Breast epithelium (tissue), 4 donors: ENCODE measurements at places on chromosomes 6 and 20. TPM values are rescaled to one million over a fixed set of nuclear protein-coding genes. Genes with fewer than 3 reads are reported as not detected.
A peak's percentile ranks its signal among the peaks of the same experiment; 100 is the strongest.

DNA sequence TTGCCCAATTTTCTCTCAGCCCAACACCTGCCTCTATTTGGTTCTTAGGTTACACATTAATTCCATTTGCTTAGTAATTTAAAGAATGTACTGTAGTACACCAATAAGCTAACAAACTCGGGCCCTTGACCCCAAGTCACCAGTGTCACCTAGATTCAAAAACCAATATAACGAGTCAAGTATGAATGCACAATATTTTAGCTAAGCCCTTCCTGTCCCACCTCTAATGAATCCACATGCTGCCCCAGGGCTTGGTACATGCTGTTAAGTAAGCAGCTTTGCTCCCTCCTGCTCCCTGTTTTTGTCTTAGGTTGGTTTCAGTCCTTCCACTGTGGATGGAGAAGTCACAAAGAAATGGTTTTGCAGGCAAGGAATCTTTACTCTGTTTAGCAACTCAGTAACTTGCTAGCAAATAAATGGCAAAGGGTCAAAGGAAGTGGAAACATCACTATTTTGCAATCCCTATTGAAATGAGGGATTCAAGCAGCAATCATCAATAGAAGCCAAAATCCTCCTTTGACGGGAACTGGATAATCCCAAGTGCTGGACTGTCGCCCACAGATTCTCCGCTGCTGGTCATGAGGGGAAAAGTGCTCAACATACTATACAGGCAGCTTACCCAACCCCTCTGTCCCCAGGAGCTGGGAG, 5.0 kb upstream of the MPC1 start:
- no peak for DNase-seq

- no peak for DNase-seq
Measured at GRCh38 chr6:4533576-4533975, 242.6 kb upstream of the CDYL start.

- DNase-seq = no peak
Measured at GRCh38 chr20:48770700-48771442, 56.9 kb downstream of the PREX1 start.

The FKBP1C gene
- total RNA-seq = 0.33 TPM

GRCh38 chr6:47323321-47323720, 13.6 kb upstream of the TNFRSF21 start:
- no peak for DNase-seq

DNA sequence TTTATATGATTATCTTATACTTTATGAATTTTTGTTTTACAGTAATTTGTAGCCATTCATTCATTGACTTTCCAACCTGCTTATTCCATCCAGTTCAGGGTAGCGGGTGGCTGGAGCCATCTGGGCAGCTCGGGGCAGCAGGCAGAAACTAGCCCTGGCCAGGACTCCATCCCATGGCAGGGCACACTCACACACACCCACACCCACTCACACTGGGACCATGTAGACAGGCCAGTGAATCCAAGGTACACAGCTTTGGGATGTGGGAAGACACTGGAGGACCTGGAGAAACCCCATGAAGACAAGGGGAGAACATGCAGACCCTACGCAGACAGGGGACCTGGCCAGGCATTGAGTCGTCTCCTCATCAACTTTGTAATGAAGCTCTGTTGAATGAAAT, 84.8 kb downstream of the ADGRG6 start:
- no peak for DNase-seq

GRCh38 chr20:60900618-60901017, 351.4 kb upstream of the CDH4 start:
- no peak for DNase-seq

The HLA-DOA gene
- 3.3 TPM for total RNA-seq

GRCh38 chr6:50939931-50940330, 121.3 kb downstream of the TFAP2B start:
- DNase-seq = no peak

GRCh38 chr6:93787841-93788240, 368.5 kb upstream of the EPHA7 start:
- no peak for DNase-seq

GRCh38 chr6:1348675-1349074, 36.8 kb downstream of the FOXQ1 start:
- DNase-seq = no peak

- no peak for DNase-seq
Measured at GRCh38 chr20:37364013-37364926, 18.3 kb downstream of the SRC start.

The SPDEF gene
- 89.0 TPM for total RNA-seq

- no peak for DNase-seq
Measured at GRCh38 chr20:2754424-2754823, 46.0 kb downstream of the CPXM1 start.

- DNase-seq = no peak
Measured at GRCh38 chr6:27608916-27609883, 136.3 kb upstream of the ZNF184 start.

The RAB32 gene
- 36.7 TPM for total RNA-seq

GRCh38 chr6:100116411-100117194, 122.6 kb upstream of the MCHR2 start:
- DNase-seq = no peak

The MUC22 gene
- not detected for total RNA-seq

The C6orf118 gene
- not detected for total RNA-seq

- no peak for DNase-seq
Measured at GRCh38 chr6:150310539-150310938, 58.3 kb upstream of the IYD start.

The BIRC7 gene
- total RNA-seq = 0.32 TPM

The KHDC3L gene
- not detected for total RNA-seq

GRCh38 chr6:46993846-46994245, 48.3 kb downstream of the ADGRF1 start:
- DNase-seq = no peak

GRCh38 chr6:78483553-78484197, 383.7 kb upstream of the IRAK1BP1 start:
- DNase-seq = no peak

GRCh38 chr6:130020073-130020906, 1.9 kb downstream of the L3MBTL3 start:
- DNase-seq = peak; percentile 51

The CENPW gene
- not detected for total RNA-seq

DNA sequence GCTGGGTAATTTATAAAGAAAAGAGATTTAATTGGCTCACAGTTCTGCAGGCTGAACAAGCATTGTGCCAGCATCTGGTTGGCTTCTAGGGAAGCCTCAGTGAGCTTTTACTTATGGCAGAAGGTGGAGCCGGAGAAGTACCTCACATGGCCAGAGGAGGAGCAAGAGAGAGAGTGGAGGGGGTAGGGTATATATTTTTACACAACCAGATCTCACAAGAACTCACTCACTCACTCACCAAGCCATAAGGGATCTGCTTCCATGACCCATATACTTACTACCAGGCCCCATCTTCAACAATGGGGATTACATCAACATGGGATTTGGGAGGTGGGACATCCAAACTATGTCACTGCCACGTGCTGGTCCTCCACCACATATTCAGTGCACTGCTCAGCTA, 152.6 kb upstream of the PRND start:
- no peak for DNase-seq

GRCh38 chr6:138346302-138347195, 31.2 kb upstream of the SMIM28 start:
- DNase-seq = no peak

- no peak for DNase-seq
Measured at GRCh38 chr6:81761197-81761596, 8.7 kb upstream of the TENT5A start.

GRCh38 chr20:42641886-42642285, 547.8 kb downstream of the PTPRT start:
- DNase-seq = no peak

GRCh38 chr6:107977283-107977682, 19.3 kb upstream of the SEC63 start:
- DNase-seq = no peak

The SLC35D3 gene
- total RNA-seq = not detected

DNA sequence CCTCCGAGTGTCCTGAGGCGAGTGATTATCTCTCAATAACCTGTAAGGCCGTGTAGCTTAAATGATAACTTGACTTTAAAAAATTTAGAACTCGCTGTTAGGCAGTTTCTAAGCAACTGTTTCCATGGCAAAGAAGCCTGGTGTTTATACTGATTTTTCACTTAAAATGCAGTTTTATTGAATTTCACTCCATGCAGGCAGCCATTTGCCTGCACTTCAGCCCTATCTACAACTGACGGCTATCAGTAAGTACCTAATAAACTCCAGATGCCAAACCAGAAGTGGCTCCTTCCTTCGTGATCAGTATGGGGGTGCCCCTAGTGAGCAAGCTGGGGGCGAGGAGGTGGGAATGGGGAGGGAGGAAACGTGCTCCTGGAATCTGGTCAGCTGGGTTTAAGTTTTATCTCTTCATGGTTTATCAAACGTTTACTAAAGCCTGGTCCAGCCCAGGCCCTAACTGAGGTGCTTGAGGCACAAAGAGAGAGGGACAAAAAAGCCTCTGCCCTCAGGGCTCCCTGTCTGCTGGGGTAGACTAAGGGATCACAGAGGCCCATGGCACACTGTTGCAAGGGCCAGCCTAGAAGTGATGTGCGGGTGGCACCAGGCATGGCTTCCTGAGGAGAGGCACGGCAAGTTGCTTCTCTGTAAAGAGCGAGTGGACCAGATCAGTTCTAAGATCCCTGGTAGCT, 45.5 kb downstream of the TTI1 start:
- DNase-seq = no peak

- DNase-seq = no peak
Measured at GRCh38 chr6:158206740-158207421, 38.7 kb downstream of the GTF2H5 start.

DNA sequence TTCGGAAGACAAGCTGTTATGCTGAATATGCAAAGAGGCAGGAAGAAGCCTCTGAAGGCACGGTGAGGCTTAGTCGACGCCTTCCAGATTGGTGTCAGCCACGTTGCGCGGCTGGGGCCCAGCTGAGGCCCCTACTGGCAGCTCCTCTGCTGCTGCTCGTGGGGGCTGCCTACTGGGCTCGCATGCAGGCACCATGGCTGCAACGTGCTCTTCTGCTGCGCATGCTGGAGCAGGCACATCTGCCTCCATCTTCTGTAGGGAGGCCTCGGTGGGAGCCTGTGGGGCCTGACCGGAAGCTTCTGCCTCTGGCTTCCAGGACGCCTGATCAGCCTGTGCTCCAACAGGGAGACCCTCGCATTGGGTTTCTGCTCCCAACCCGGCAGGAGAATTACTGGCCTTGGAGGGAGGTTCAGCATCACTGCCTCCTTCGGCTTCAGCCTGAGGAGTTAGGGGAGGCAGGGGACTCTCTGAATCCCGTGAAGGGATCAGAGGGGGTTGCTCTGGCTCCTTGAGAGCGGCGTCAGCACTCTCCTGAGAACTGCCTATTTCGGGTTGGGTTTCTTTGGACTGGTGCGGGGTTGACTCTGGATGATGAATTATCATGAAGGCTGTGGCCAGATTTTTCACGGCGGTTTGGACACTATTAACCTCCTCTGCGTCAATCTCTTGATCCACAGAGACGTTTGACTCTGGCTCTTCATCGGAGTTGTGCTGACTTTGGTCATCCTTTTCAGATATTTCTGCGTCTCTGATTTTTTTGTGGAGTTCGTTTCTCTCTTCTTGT, 49.1 kb downstream of the TXLNB start:
- DNase-seq = no peak

The FAM83C gene
- total RNA-seq = not detected

The OPRL1 gene
- 2.3 TPM for total RNA-seq

GRCh38 chr6:132698608-132699007, 15.2 kb downstream of the VNN1 start:
- DNase-seq = no peak

DNA sequence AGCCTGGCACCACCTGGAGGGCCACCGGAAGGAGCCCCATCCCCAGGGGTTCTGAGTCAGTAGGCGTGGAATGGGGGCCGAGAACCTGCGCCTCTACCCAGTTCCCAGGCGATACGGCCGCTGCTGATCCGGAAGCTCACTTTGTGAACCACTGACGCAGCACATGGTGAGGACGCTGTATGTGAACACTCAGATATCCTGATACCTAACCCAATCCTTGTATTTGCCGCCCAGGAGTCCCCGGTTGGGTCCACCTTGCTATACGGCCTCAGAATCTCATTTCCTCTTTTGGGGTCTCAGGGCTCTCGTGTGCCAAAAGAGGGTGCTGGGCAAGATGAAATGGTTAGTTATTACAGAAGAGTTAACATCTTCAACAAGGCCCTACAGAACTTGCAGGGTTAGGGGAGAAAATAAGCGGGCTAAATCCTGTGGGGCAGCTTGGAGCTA, 604 bp upstream of the RAB5IF start:
- DNase-seq = peak; percentile 26

- DNase-seq = no peak
Measured at GRCh38 chr6:144305567-144305966, 20.4 kb downstream of the UTRN start.
